Activated naive CD8-positive, alpha-beta T cell treated with anti-CD3 and anti-CD28 coated beads, Interleukin-2, amount 50 U/mL, for 16 hours (primary cell): ENCODE measurements at places on chromosomes 11 and 22.

GRCh38 chr22:27601195-27601594 is 200.4 kb downstream of the MN1 start:
- DNase-seq, result no peak

- no peak for DNase-seq
Observed at GRCh38 chr11:17046690-17047089, 30.8 kb downstream of the RPS13 start.

DNA sequence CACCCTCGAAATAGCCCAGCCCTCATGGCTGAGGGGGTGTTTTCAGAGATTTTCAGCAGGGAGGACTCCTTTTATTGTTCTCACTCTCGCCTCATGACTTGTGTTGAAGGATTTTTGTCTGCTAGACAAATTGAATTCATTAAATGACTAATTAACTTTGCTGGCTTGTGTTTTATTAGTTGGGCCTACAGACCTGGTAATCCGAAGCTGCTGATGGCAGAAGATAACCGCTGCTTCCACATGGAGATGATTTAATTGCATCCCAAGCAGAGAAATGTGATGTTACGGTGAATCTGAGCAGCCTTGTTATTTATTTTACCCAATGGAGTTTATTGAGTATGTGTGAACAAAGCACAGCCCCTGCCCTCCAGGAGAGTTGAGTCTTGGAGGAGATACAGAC is 40.5 kb upstream of the CDON start:
- DNase-seq, result no peak

- DNase-seq, result no peak
Observed at GRCh38 chr11:75639762-75640181, 29.1 kb downstream of the MAP6 start.

GRCh38 chr11:61121192-61121831 is 19.0 kb downstream of the CD5 start:
- no peak for DNase-seq

GRCh38 chr11:16412525-16413172 is 56.3 kb upstream of the SOX6 start:
- no peak for DNase-seq

- DNase-seq, result no peak
Observed at GRCh38 chr22:43796567-43796966, 15.5 kb downstream of the EFCAB6 start.

DNA sequence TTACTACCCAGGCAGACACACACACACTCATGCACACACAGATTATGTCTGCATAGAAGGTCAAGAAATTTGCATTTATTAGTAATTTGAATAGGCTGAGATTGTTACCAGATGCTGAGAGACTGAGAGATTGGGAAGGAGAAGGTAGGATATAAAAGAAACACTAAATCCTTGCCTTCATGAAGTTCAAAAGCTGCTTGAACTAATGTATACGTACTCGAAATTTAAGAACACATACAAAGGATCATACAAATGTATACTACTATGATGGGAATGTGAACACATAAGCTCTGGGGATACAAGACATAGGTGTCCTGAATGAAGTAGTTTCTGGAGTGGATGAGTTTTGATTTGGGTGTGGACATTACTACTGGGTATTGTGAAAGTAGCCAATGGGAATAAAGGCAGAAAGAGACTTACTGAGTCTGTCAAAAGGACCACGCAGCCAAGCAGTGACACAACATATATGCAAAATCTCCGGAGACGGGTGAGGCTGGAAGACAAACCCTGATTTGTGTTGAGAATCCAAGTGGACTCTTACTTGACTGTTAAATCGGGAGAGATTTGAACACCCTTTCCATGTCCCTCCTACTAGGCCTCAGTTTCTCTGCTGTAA is 7.3 kb upstream of the PKNOX2 start:
- DNase-seq, result no peak

GRCh38 chr11:115695677-115696364 is 191.6 kb upstream of the CADM1 start:
- no peak for DNase-seq

GRCh38 chr11:2869134-2869526 is 16.4 kb downstream of the CDKN1C start:
- no peak for DNase-seq

DNA sequence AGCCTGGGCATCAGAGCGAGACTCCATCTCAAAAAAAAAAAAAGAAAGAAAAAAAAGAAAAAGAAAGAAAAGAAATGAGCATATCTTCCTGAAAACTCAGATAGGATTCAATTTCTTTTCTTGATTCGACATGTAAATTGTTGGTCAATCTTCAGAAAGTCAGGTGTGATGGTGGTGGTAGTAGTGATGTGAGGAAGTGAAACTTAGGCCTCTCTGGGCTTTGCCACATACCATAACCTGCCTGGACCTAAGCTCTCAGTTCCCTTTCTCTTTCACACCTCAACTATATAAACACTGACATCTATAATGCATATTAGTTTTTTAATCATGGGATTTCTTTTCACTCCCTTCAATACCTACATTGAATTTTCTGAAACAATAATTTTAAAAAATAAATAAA is 98.0 kb upstream of the TBCEL start:
- DNase-seq, result no peak

DNA sequence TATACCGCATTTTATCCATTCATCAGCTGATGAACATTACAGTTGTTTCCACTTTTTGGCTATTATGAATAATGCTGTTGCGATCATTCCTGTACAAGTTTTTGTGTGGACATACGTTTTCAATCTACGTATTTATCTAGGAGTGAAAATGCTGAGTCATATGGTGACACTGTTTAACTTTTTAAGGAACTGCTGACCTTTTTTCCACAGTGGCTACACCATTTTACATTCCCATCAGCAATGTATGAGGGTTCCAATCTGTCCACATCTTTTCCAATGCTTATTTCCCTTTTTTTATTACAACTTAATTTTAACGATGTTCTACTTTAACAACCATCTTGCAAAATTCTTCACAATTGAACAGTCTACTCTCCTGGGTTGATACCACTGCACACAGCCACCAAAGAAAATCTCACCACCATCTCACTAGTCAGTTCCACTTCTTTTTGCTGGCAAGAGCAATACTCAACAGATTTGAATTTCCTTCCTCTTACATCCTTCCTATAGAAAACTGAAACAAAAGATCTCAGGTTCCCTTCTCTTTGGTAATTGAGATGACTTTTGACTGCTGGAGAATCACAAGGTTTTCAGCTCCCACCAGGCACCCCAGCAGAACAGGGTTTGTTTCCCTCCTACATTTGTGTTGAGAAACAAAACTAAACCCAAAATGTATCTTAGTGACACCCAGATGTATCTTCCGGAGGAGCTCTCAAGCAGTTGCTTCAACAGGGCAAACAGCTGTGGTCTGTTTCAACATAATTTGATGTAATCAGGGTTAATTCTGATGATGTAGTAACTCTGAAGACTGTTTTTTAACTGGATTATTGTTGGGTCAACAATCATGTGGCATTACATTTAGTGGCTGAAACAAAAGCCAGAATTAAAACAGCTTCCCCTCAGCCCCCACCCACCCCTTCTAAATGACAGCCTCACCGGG is 7.0 kb upstream of the GAB2 start:
- no peak for DNase-seq

DNA sequence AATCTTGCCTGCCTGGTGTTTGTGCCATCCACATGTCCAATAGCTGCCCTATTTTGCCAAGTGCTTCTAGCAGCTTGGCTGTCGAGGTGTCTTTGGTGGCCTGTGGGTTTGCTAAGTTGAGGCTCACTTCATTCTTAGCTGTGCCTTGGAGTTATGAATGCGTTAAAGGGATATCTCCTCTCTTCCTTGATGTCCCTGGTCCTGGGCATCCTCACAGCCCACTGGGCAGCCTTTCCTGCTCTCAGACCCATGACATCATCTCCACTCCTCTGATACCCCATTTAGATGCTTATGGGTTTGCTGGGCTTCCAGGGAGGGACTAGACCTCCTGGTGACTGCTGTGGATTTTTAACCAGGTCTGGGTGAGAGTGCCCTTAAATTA is 1.3 kb downstream of the LDLRAD3 start:
- DNase-seq, result no peak

DNA sequence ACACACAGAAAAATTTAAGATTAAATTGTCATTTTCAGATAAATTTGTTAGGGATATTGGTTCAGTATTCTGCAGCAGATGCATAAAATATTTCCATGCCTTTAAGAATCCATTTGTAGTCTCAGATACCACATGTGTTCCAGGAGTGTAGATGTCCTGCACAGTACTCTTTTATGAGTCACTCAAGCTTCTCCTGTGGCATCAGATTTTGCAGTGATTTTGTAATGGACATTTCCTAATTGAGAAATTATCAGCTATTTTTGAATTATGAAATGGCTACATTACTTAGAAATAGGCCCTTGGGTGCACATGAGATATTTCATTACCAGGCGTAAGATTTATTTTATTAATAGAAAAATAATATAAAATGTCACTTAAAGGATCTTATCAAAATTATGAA is 18.9 kb downstream of the MMP3 start:
- no peak for DNase-seq

- DNase-seq, result no peak
Observed at GRCh38 chr11:41237382-41237781, 222.1 kb downstream of the LRRC4C start.

DNA sequence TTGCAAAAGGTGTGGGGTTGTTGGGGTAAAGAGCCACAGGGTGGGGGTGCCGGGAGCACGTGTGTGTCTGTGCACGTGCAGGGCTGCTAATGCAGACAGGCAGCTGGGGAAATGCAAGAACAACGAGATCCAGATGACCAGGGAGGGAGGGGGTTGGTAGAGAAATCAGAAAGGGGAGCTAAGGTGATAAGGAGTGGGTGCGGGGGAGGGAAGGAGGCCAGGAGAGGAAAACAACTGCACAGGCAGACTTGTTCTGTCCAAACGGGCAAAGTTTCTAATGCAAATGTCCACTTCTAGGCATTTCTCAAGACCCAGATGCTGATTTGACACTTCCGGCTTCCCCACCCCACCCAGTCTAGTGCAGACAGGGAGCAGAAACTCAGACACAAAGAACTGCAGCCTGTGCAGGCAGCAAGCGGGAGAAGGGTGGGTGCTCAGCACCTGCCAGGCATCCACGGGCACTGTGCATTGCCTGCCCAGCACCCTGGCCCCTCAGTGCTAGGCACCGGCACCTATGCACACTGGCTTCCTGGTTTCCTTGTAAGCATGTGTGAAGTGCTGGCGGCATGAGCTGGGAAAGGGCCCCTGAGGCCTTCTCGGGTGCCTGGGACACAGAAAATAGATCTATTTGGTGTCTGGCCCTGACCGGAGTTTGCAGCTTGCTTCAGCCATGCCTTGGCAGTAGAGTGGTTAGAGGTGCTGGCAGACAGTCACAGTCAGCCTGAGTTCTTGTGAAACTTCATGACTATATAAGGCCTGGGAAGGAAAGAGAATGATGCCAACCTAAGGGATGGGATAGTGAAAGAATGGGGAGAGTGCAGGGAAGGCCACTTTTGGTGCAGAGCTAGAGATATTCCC is 220.1 kb upstream of the SORL1-AS1 start:
- DNase-seq, result no peak

DNA sequence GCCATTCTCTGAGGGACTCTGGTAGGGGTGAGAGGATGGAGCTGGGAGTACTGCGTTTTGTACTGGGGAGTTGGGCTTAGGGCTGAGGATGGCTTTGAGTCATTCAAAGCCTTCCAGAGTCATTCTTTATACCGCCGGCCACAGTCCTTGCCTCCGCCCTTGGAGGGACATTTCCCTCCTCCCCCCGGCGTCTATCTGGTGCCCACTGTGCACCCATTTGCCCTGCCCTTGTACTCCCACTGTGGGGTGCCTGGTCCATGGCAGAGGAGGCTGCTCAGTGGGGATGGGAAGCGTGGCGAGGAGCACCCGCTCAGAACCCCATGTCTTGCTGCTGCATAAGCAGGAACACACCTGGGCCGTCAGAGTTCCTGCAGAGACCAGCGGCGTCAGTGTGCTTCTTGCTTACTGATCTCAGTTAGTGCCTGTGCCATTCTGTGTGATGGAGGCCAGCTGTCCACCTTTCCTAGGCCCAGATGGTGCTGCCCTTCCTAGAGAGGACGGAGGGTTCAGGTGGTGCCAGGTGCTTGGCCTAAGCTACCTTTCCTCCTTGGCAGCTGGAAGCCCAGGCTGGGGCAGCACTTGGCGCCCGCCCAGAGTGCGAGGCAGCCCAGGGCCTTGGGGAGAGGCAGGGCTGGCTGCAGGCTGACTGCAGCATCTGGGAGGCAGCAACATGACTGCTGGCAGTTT is 23.3 kb upstream of the TMEM191C start:
- DNase-seq, result no peak

DNA sequence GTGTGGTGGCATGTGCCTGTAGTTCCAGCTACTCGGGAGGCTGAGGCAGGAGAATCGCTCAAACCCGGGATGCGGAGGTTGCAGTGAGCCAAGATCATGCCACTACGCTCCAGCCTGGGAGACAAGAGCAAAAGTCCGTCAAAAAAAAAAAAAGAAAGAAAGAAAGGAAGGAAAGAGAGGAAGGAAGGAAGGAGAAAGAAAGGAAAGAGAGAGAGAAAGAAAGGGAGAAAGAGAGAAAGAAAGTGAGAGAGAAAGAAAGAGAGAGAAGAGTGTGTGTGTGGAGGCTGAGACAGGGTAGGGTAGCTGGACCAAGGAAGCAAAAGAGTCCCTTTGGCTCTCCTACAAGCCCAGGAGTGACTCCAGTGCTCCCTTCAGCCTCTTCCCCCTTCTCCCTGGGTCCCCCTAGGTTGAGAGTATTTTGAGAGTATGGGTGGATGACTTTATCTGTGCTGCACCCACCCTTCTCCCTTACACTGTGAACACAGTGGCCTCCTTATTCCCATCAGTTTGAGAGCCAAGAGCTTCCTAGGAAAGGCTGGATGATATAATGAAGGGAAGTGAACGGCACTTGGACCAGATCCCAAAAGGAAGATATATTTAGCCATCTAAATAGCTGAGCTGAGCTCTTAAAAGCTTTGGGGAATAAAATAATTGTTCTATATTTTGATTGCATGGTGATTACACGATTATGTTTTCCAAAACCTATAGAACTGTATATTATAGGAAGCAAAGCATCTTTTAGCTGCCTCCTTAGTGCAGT is 9.5 kb upstream of the DENND5A start:
- no peak for DNase-seq

DNA sequence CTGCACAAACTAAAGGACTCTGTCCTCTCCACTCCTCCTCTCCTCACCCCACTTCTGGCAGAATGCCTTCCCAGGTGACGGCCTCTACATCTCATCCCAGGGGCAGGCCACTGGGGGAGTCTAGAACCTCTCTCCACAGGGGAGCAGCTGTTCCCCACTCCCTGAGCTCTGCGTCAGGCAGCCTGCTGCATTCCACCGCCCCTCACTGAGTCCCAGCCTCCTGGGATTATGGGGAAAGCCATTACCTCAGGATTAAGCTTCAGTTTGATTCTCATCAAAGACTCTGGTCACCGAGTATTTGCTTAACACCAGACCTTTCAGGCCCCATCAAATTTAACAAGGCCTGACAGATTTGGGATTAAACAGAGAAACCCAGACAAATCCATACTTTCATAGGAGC is 405.9 kb downstream of the NXPE2 start:
- no peak for DNase-seq

- no peak for DNase-seq
Observed at GRCh38 chr22:37742376-37743171, 45.7 kb downstream of the TRIOBP start.

GRCh38 chr22:33625959-33626358 is 294.3 kb downstream of the LARGE1 start:
- DNase-seq, result no peak
